Natural killer cell treated with Interleukin-12 subunit alpha and Interleukin-12 subunit beta and Interleukin-15 and Interleukin-18, amount 100 ng/mL, for 72 hours (primary cell): ENCODE measurements at places on chromosomes 2 and 18. TPM values are rescaled to one million over a fixed set of nuclear protein-coding genes. Genes with fewer than 3 reads are reported as not detected.

RPRD1A gene
- total RNA-seq, result 16.0 TPM

MSTN gene
- total RNA-seq, result not detected

ASAP2 gene
- total RNA-seq, result not detected

COMMD1 gene
- total RNA-seq, result 44.4 TPM

TMEM17 gene
- total RNA-seq, result 0.28 TPM

HTR2B gene
- not detected for total RNA-seq

HOXD13 gene
- total RNA-seq, result not detected

TBR1 gene
- not detected for total RNA-seq

MYOM1 gene
- total RNA-seq, result 0.98 TPM

MAB21L4 gene
- not detected for total RNA-seq

CHAC2 gene
- total RNA-seq, result 19.3 TPM

IGFBP5 gene
- not detected for total RNA-seq

FSHR gene
- not detected for total RNA-seq

FHL2 gene
- 0.95 TPM for total RNA-seq

GALNT14 gene
- total RNA-seq, result 1.3 TPM

CDCA7 gene
- total RNA-seq, result 19.0 TPM

- no peak overlapping the region for H3K27ac ChIP-seq
- H3K36me3 ChIP-seq, result no peaks in the 10 kb centered on the region
- H3K4me3 ChIP-seq, result no peak overlapping the region
- DNase-seq, result peak; percentile 28
Measured at GRCh38 chr2:121260370-121261154, 24.4 kb downstream of the TFCP2L1 start.

DNA sequence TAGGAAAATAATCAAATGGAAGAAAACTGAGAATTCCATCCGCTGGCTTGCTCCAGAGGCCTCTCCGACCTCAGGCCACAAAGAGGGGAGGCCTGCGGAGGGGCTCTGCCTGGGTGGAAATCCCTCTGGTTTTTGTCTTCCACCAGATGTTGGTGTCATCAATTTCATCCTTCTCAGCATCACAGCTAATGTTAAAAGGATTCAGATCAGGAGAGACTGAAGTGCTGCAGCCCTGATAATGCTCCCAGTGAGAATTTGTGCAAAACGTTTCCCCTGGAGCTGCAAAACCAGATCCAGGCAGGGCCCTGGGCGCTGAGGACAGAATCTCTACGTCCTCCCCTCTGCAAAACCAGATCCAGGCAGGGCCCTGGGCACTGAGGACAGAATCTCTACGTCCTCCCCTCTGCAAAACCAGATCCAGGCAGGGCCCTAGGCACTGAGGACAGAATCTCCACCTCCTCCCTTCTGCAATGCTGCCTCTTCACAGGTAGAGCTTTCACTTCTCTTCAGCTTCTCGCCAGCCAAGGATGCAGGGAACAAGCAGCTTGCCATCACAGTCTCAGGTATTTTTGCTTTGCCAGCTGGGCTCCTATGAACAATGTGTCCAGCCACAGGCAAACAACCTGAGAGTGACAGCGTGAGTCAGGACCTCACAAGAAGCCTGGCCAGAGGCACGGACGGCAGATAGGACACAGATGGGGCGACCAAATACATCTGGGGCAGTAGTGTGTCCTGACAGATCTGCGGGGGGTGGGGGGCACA, 81.2 kb downstream of the TMEM18 start:
- no peak for DNase-seq
- H3K27me3 ChIP-seq, result peaks cover 15% of the 10 kb centered on the region
- H3K27ac ChIP-seq, result no peak overlapping the region
- no peaks in the 10 kb centered on the region for H3K4me1 ChIP-seq

DNA sequence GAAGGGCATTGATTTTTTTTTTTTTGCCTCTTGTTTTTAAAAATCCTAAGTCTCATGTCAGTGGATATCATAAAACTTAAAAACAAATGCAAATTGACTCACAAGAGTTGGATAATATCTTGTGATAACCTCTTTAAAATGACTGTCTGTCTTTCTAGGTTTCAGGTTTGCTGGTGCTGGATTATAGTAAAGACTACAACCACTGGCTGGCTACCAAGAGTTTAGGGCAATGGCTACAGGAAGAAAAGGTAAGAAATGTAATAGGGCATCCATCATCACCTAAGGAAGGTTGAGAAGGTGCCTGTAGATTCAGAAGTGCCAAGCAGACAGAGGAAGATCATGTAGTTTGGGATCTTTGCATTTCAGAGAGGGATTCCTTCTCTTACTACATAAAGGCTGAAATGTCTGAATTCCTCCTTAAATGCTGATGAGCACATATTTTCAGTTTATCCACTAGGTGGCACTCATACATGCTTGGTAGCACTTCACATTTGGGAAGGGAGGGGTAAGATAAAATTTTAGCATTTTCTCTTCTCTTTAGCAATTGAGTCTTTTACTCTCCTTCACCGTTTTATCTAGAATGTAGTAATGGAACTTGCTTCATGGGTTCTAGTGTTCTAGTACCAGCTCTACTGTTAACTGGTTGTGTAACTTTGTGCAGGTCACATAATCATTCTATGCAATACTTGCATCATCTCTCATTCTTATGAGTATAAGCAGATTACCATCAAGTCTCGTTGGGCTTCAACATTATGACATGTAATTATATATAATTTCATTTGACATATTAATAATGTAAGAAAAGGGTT, 21.1 kb downstream of the CPS1 start:
- no peak overlapping the region for H3K27ac ChIP-seq
- peak; percentile 62 for DNase-seq
- H3K4me1 ChIP-seq, result no peaks in the 10 kb centered on the region
- no peaks in the 10 kb centered on the region for H3K27me3 ChIP-seq
- no peak overlapping the region for H3K4me3 ChIP-seq

- peaks cover 10% of the 10 kb centered on the region for H3K4me1 ChIP-seq
- no peak overlapping the region for H3K4me3 ChIP-seq
- H3K27ac ChIP-seq, result no peak overlapping the region
- DNase-seq, result no peak
- peaks cover 5% of the 10 kb centered on the region for H3K36me3 ChIP-seq
- H3K27me3 ChIP-seq, result no peaks in the 10 kb centered on the region
Measured at GRCh38 chr18:62369129-62369644, 44.1 kb downstream of the TNFRSF11A start.

DNA sequence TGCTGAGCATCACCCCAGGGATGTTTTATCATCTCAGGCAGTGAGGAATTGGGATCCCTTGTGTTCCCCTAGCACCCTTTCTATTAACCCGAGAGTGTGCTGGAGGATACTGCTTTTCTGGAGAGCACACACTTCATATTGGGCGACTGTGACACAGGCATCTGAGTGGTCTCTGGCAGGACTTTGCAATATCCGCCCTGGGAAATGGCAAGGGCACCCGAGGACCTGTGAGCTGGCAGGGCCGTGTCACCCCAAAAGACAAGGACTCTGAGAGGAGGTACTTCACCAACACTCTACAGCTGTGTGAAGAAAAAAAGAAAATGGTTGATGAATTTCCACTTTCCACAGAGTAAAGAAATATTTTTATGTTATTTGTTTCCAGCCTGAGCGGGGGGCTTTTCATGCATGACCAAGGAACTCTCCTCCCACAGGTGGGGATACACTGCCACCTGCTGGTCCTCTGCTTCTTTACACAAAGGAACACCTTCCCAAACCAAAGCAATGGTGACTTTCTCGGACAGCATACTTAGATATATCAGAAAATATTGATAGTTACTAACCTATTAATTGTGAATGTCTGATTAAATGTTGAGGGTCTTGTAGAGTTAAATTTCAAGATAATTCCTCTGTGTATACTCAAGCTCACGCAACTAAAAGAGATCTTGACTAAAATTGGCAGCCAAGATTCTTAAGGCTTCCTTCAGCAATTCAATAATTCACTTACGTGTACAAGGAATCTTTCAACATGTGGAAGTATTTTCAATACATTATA, 45.9 kb upstream of the REG3G start:
- no peak for DNase-seq
- no peak overlapping the region for H3K27ac ChIP-seq
- H3K27me3 ChIP-seq, result no peaks in the 10 kb centered on the region
- H3K4me3 ChIP-seq, result no peak overlapping the region
- H3K4me1 ChIP-seq, result no peaks in the 10 kb centered on the region

GRCh38 chr2:198546122-198546521, 741.7 kb downstream of the PLCL1 start:
- H3K27ac ChIP-seq, result no peak overlapping the region
- H3K4me3 ChIP-seq, result no peak overlapping the region
- no peaks in the 10 kb centered on the region for H3K27me3 ChIP-seq
- no peaks in the 10 kb centered on the region for H3K4me1 ChIP-seq
- DNase-seq, result no peak

- peaks cover 8% of the 10 kb centered on the region for H3K36me3 ChIP-seq
- peaks cover 12% of the 10 kb centered on the region for H3K4me1 ChIP-seq
Measured at GRCh38 chr2:74373221-74373676, 6.9 kb downstream of the DCTN1 start.

DNA sequence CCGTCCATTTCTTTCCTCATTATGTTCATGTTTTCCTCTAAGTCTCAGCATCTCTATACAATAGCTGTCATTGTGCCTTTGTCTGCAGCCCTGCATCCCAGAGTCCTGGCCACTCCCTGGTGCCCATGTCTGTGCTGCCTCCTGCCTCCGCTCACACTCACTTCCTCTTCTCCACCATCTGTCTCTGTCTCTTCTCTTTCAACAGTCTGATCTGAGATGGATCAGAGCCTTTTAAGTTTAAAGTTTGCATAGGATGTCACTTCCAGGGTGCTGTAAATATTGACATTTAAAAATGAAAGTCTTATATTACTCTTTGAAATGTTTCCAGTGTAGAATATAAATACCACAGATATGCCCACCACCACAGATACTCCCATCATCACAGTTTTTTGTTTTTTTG, 42.7 kb downstream of the UBE2F start:
- no peaks in the 10 kb centered on the region for H3K27me3 ChIP-seq
- peaks cover 6% of the 10 kb centered on the region for H3K36me3 ChIP-seq
- DNase-seq, result no peak
- H3K4me3 ChIP-seq, result no peak overlapping the region

- no peaks in the 10 kb centered on the region for H3K4me1 ChIP-seq
- no peaks in the 10 kb centered on the region for H3K36me3 ChIP-seq
Measured at GRCh38 chr2:237509151-237509550, 22.1 kb downstream of the MLPH start.

- peak overlapping the region; percentile 88 for H3K4me3 ChIP-seq
- no peak for DNase-seq
- peaks cover 5% of the 10 kb centered on the region for H3K36me3 ChIP-seq
- peak overlapping the region; percentile 61 for H3K27ac ChIP-seq
- H3K4me1 ChIP-seq, result peaks cover 50% of the 10 kb centered on the region
Measured at GRCh38 chr2:73987948-73988700, 3.4 kb downstream of the TET3 start.

GRCh38 chr2:238653431-238654109, 194.3 kb upstream of the TWIST2 start:
- H3K4me3 ChIP-seq, result no peak overlapping the region
- no peak for DNase-seq
- no peaks in the 10 kb centered on the region for H3K36me3 ChIP-seq

- no peak overlapping the region for H3K27ac ChIP-seq
- peaks cover 14% of the 10 kb centered on the region for H3K4me1 ChIP-seq
- H3K36me3 ChIP-seq, result no peaks in the 10 kb centered on the region
- DNase-seq, result no peak
- H3K4me3 ChIP-seq, result no peak overlapping the region
Measured at GRCh38 chr2:37868866-37869265, 56.2 kb upstream of the RMDN2 start.

- H3K27ac ChIP-seq, result no peak overlapping the region
- no peak for DNase-seq
- H3K4me1 ChIP-seq, result no peaks in the 10 kb centered on the region
- peaks cover 5% of the 10 kb centered on the region for H3K36me3 ChIP-seq
- H3K4me3 ChIP-seq, result no peak overlapping the region
Measured at GRCh38 chr2:39660612-39661236, 5.0 kb upstream of the TMEM178A start.

DNA sequence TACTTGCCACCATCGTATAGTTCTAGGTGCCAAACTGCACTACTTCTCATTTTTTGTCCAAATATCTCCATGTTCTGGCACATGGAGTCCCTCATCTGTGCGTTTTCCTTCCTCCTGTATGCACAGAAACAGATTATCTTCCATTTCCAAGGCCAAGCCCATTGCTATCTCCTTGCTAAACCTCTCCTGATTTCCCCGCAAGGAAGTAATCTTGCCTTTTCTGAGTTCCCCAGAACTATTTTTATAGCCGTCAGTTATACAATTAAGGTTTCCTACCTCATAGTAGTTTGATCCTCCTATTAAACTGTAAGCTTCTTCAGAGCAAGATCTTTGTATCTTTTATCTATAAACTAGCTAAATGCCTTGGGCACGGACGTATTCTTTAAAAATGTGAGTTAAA, 7.2 kb downstream of the DSG2 start:
- no peak for DNase-seq
- H3K4me3 ChIP-seq, result no peak overlapping the region
- H3K36me3 ChIP-seq, result no peaks in the 10 kb centered on the region

DNA sequence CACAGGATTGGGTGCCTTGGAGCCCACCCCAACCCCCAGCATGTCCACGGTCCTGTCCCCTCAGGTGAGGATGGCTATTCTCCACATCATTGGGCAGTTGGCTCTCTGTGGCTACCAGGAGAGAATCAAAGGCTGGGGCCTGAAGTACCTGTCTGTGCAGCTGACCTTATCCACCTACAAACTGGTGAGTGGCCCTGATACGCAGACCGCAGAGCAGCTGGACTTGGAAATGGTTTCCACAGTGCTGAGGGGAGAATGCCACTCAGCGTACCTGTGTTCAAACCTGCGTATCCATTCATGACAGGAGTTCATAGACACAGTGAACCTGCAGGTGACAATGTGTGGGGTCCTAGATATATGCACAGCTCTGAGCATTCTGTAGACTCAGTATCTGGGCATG, 21.6 kb downstream of the MROH2A start:
- H3K36me3 ChIP-seq, result no peaks in the 10 kb centered on the region
- H3K4me3 ChIP-seq, result no peak overlapping the region
- no peak overlapping the region for H3K27ac ChIP-seq
- H3K27me3 ChIP-seq, result peaks cover 24% of the 10 kb centered on the region

DNA sequence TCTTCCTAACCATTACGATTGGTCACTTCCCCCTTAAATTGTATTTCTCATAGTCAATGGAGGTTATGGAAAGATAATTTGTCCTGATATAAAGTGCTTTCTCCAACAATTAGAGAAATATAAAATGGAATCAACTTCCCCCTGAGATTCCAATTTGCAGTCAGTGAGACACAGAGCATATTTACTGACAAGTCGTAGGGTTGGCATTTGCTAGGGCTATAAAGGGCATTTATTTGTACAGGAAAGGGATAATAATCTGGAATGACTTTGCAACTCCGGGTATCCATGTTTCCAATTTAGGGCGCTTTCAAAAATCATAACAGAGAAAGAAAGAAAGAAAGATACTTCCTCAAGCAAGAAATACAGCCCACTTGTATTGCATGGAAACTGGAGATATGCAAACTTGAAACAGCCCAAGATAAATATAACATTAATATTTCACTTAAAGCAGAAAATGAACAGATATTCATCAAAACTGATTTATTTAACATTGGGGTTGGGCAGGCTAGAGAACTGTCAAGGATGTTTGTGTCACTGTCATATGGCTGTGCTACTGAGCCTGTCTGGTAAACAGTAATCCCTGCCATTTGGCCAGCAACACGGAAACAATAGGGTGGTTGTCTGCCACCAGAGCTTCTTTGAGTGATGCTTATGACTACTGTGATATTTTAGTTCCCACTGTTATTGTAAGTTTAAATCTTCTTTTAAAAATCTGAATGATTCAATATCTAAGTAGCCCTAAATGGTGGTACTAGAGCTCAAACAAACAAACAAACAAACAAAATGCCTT, 621.8 kb downstream of the LRP1B start:
- no peaks in the 10 kb centered on the region for H3K4me1 ChIP-seq
- DNase-seq, result no peak
- H3K27me3 ChIP-seq, result no peaks in the 10 kb centered on the region
- H3K4me3 ChIP-seq, result no peak overlapping the region
